ENCODE measurements at places on chromosomes 3 and 15.

DNA sequence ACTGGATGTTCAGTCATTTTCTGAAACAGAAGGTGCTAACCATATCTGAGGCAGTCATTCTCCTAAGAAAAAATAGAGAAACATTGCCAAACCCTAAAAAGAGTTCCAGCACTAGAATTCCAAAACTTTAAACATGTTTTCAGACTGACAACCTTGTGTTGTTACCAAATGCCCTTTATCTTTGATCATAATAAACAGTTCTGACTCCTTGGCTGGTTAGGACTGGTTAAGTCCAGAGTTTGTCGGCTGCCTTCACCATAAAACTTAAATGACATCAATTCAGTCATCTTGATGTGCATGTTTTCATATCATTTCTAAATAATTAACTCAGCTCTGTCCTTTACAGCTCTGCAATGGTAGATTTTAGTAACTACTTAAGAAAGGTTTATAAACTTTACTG lies 68.0 kb downstream of the COL8A1 start:
- DNase-seq, result no peak

GRCh38 chr3:27568393-27568792 lies 84.2 kb upstream of the SLC4A7 start:
- no peak for DNase-seq

- DNase-seq, result no peak
Observed at GRCh38 chr15:70160267-70160666, 62.5 kb upstream of the TLE3 start.

DNA sequence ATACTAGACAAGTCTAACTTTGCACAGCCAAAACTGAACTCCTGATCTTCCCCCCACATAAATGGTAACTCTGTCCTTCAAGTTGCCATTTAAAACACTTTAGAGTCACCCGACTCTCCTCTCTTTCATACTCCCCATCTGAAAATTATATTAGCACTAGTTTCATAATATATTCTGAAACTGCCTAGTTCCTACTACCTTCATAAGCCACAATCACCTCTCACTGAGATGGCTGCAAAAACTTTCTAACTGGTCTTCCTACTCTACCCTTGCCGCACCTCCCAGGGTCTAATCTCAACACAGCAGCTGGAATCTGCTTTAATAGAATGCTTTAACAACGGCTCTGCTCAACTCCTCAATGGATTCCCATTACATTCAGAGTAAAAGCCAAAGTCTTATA lies 55.0 kb downstream of the GLB1 start:
- no peak for DNase-seq

- DNase-seq, result no peak
Observed at GRCh38 chr15:99322643-99323405, 71.5 kb downstream of the LRRC28 start.

DNA sequence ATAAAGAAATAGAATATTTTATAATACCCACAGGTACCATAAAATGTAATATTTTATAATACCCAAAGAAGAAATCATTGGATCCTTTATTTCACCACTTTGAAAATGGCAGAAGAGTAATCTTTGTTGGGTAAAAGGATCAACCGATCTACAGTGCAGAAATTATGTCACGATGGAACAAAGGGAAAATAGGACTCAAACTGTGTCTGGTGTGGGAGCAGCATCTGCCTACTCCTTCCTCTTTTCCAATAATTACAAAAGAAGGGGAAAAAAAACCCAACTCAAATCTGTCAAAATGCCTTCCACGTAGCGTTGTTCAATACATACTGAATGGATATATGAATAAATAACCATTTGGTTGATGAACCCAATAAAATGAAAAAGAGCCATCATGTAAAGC lies 492.6 kb upstream of the TBL1XR1 start:
- no peak for DNase-seq

DNA sequence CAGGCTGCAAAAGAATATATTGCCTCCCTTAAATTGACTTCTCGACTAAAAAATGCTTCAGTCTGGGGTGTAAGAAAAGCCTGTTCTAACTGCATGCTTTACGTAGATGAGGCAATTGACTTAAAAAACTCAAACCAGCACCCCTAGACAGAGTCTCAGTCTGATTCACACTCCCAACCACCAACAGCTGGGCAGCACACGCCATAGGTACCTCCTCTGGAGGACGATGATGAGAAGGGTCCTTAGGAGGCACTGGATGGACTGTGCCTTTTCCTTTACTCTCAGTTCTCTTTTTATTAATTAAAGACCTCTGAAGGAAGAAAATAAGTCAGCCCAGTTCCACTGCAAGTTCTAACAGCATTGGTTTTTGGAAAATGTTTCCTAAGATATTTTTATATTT lies 175.0 kb downstream of the PDZRN3 start:
- no peak for DNase-seq

DNA sequence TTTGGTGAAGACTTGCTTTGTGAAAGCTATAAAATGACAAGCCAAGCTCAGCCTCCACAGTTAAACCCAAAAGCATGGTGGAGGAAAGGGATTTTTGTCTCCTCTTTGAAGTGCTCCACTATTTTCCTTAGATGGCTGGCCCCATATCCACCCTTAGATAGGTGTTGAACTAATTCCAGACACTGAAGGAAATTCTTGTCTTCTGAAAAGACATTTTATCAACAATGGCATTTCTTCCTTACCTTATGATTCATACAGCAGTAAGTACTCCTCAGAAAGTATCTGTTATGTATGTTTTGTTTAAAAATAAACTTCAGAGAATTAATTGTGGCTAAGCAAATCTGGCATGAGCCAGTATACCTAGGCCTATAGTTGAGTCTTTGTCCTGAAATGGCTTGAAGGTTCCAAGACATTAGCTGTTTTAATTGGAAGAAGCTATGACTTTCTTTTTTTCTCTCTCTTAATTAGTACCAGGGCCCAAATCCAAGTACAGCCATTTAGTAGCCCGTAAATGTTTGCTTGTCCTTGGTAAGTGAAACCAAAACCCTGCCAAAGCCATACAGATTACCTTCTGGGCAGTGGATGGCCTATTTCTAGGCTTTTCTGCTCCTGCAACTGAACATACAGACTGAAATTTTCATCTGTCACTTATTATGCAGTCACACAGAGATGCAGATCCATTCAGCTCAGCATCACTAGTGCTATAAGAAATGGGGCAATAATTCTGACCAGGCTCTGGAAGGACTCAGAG lies 5.1 kb upstream of the BFSP2 start:
- no peak for DNase-seq

DNA sequence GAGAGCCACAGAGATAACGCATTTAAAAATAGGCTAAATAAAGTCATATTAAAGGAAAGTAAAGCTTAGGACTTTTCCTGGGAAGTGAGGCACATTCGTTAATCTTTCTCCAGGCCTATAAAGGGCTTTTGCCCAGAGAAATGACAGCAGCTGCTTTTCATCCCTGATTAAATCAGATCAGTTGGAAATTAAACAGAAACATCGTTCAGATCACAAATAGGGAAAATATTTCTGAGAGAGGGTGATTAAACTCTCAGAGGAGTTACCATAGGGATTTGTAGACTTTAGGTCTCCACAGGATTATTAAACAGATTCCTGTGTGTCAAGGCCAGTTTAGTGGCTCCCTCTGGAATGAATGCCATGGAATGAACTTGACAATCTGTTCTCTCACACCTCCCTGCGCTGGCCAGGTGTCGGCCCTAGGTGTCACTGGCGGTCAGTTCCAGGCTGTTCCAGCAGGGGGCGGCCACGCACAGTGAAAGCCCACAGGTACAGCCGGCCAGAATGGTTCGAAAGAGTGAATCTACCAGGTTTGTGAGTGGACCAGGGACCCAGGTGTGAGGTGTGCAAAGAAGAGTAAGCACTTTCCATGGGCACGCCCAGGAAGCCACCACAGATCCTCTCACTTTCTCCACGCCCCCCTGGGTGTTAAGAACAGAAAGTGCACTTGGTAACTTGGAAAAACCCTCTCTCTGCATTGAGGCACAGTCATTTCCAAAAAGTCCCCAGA lies 253.0 kb upstream of the RASGRP1 start:
- DNase-seq, result peak; percentile 66

DNA sequence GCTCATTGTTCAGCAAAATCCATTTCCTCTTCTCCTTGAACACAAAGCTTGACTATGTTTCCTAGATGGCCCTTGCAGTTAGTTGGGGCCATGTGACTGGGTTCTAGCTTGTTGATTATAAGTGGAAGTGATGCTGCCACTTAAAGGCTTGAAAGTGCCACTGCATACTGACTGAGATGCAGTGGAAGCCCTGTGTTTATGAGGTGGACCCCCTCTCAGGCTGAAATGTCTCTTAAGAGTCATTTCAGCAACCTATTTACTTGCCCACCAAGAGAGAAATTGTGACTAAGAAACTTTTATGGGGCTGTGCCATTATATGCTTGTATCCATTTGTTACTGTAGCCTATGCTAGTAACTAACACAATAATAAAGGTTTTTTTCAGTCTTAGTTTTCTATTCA lies 8.4 kb upstream of the ANP32A start:
- no peak for DNase-seq

DNA sequence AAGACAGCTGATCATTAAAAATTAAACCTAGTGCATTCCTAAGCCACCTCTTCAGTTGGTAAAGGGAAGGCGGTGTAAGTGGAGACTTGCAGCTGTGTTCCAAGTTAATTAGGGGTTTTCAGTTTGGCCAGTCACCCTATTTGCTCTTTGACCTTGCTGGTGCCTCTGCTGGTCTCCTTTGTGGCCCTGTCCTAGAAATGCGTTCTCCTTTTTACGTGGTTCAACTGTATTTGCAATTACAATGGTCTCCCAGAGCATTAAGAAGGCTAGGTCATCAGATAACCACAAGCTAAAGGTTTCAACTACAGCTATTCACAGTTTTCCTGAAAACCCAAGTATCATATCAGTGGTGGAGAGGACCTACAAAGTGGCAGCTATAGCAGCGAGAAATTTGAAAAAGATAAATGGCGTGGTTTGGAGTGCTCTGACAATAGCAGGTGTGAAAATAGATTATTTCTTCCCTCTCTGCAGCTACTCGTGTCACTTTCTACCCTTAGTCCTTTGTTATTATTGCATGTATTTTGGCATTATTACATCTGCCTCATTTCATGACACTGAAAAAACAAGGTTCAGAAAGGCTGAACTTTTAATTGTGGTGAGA lies 203.5 kb upstream of the TBC1D5 start:
- no peak for DNase-seq

- no peak for DNase-seq
Observed at GRCh38 chr3:177358977-177359592, 161.8 kb upstream of the TBL1XR1 start.

DNA sequence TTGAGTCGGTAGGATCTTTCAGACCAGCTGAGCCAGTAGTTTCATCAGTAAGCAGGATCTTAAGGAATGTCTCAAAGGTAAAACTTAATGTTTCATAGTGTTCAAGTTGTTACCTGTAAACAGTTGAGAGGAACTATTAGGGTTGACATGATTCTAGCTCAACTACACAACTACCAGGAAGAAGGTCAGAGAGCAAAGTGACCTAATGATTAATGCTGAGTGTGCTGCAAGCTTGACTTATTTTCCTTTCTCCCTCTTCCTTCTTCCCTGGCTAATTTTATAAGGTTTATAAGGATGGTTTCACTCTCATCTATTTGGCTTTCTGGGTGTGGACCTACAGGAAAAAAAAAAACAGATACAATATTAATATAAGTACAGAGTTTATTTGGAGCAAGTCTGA lies 30.2 kb upstream of the LHFPL4 start:
- DNase-seq, result no peak

GRCh38 chr15:71691081-71691457 lies 119.3 kb upstream of the NR2E3 start:
- no peak for DNase-seq

DNA sequence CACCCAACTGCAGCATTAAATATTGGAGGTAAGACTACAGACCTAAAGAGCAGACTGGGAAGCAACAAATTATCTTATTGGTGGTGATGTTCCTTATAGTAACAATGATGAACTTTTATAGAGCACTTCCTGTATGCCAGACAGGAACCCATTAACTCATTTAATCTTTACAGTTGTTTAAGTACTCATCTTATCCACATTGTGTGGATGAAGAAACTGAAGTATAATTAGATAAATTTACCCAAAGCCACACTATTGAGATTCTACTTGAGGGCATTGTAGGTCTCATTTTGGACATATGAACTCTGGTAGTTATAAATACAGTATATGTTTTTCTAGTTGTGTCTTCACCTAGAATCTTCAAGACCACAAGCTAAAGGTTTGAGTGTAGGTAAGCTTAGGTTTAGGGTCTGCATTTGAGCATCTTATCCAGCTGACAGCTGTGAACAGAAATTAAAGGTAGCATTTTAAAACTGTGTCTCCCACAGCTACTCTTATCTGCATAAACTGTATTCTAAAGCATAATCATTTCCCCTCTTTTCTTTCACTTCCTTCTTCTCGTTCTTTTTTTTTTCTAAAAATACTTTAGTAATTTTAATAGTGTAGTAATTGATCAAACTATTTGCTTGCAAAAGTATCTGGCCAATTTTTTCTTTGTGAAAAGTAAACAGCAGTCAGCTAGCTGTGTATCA lies 138.2 kb downstream of the UBE2E2 start:
- no peak for DNase-seq

DNA sequence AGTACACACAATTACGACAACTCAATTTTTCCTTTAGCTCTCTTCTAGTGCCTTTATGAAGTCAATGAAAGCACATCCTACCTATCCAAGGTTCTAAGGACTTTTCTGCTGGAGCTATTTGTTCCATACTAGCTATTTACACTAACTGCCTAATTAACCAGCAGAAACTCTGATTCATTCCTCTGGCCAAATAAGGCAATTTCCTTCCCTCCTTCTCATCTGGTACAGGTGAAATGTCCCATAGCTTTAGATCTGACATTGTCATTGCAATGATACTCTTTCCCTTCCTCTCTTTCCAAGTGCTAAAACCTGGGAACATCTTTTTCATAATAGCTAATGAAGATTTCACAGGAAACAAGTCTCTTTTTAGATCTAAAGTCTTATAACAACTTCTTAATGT lies 521.7 kb downstream of the SOX2 start:
- no peak for DNase-seq

- no peak for DNase-seq
Observed at GRCh38 chr3:119628390-119628789, 30.7 kb downstream of the PLA1A start.

GRCh38 chr3:128232376-128233178 lies 79.3 kb downstream of the EEFSEC start:
- no peak for DNase-seq
